ENCODE measurements at places on chromosomes 16 and 17.

GRCh38 chr17:38504216-38504615, 76.0 kb downstream of the ARHGAP23 start:
- DNase-seq = no peak

DNA sequence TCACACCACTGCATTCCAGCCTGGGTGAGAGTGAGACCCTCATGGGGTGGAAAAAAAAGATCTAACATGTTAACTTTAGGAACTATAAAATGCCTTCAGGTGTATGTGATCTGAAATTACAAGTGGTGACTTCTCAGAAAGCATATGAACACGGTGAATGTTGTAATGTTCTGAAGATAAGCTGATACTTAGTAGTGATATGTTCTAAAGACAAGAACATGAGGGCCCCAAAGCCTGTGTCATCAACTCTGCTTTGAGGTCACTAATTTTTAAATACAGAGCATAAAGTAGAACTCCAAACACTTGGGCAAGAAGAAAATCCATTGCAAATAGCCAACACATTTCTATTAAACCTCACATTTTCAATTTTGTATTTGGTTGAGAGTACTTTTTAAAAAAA, 2.6 kb upstream of the FBF1 start:
- DNase-seq = no peak

DNA sequence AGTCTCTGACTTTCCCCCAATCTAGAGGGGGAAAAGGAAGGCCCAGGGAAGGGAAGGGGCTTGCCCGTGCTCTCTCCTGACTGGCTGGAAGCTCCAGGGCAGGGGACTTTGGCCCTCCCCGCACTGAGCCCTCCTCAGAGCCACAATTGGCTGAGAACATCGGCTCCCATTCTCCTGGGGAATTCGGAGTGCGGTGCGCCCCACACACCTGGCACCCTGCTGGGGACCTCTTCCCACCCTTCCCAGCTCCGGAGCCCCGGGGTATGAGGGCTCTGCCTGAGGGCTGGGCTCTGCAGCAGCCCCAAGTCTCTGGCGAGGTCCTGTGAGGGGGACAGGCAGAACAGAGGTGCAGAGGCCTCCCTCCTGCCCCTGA, 36.0 kb downstream of the PIMREG start:
- DNase-seq = no peak

- no peak for DNase-seq
Measured at GRCh38 chr16:15970202-15970601, 20.8 kb downstream of the ABCC1 start.

DNA sequence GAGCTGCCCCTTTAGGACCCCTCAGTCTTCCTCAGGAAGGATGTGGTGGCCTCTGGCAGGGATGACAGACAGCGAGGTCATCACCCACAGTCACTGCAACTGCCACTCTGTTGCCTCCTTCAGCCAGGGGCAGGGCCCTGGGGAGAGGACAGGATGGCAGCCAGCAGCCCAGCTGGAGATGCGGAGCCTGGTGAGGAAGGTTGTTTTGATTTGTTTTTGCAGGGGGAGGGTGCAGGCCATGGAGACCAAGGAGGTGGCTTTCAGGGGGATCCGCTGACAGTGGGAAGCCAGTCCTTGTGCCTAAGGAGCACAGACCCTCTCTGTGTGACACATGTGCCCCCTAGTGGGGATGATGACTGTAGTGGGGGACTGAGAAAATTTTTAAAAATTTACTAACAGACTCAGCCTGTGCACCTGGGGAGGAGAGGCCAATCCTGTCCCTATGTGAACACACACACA, 7.4 kb downstream of the PRCD start:
- peak; percentile 85 for DNase-seq

GRCh38 chr17:5118219-5118618, 2.4 kb downstream of the USP6 start:
- no peak for DNase-seq

GRCh38 chr17:15441315-15441714, 26.1 kb downstream of the CDRT4 start:
- no peak for DNase-seq

- DNase-seq = peak; percentile 36
Measured at GRCh38 chr17:29401258-29401657, 11.1 kb downstream of the TAOK1 start.

DNA sequence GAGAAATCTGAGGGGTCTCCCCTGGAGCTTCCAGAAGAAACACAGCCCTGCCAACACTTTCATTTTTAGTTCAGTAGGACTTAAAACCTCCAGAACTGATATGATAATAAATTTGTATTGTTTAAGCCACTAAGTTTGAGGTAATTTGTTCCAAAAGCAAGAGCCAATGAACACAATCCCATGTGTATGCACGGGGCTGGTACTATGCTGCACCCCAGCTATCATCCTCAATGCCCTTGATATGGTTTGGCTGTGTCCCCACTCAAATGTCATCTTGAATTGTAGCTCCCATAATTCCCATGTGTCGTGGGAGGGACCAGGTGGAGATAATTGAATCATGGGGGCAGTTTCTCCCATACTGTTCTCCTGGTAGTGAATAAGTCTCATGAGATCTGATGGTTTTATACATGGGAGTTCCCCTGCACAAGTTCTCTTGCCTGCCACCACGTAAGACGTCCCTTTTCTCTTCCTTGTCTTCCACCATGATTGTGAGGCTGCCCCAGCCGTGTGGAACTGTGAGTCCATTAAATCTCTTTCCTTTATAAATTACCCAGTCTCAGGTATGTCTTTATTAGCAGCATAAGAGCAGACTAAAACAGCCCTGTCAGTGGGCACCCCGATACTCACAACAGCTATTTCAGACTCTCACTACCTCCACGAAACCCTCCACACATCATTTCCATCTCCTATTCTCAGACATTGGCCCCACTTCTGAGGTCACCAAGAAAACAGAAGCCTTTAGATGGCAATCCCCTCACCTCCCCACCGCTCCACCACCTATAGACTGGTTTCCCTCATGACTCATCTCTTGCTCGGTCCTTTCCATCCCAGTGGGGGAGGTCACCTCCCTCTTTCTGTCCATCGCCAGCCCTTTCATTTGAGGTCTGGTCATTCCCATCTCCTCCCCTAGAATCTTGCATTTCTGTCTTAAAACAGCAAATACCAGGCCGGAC, 8.9 kb upstream of the CACNG1 start:
- no peak for DNase-seq

DNA sequence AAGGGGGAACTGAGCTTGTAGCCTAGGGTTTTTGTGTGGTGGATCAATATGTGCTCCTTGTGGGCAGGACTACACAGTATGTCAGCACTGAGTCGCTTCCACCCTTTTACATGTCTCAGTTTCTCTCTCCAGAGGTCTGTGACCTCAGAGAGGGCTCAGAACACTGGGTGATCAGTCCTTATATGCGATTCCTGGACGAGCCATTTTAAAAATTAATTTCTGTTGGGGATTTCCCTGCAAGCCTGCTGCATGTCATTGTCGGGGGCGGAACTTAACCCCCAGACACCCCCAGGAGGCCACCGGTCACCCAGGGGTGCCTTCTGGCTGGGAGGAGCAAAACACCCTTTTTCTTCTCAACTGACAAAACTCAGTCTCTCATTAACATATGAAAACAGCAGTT, 14.1 kb downstream of the DHRS7B start:
- DNase-seq = no peak

DNA sequence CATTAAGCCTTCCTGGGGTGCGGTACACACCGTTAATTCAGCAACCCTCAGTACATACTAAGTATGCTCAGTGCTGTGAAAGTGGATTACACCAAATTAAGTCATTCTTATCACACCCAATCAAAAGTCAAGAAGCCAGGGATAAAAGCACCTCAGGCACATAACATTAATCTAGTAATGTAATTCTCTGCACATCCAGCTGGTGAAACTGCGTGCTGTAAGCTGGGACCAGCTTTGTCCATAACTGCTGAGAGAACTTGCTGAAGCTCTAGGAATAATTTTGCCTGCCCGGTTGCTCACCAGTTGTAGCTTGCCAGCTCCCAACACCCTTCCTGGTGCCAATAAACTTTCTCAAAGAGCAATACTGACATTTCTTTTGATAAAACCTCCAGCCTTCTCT, 44.9 kb downstream of the SLC47A1 start:
- DNase-seq = no peak

DNA sequence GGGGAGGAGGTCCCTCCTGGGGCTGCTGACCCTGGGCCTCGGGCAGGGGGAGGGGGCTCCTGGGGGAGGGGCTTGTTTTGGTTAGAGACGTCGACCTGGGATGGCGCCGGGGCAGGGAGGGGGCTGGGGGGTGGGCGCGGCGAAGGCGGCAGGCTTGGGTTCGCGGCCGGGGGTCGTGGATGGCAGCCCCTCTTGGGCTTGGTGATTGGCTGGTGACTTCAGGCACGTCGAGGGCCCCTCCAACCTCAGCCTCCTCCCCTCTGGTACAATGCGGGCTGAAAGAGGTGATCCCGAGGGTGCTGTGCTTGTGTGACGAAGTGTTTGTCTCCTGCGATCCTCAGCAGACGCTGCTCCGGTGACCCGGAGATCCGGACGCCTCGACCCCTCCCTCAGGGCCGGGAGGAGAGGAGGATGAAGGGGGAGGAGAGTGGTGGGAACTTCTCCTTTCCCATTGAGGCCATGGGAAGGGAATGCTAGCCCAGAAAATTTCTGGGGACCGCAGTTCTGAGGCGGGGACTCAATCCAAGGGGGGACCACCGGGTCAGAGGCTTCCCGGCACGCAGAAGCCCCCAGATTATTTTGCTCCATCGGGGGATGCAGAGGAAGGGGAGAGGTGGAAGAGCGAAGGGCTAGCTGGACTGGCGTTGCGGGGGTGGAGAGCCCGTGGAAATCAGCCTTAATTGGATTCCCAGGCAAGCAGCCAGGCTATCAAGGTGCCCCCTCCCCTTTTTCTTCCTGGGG, 43.9 kb downstream of the RAI1 start:
- no peak for DNase-seq

DNA sequence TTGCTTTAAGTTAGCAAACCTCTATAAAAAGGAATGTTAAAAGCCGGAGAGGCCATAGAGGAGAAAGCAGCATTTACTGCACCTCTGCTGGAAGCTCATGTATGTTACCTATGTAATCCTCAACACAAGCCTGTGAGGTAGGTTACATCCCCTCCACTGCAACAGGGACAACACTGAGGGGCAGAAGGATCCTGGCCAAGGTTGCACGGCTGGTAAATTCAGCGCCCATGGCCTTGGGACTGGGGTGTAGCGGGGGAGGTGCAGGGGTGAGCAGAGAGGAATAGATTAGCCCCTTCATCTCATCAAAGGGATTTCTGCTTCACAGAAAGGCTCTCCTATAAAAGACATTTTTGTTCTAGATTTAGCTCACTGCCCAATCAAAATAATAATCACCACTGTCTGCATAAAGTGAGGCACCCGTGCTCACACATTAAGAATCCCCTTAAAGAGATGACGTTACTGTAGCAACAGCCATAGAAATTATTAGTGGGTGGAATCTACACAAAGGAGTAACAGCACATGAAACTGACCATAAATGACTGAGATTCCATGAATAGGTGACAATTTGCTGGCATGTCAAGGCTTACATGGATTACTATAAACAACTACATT, 3.3 kb downstream of the ZCCHC14 start:
- no peak for DNase-seq

- DNase-seq = no peak
Measured at GRCh38 chr16:70804734-70805169, 3.8 kb upstream of the VAC14 start.

DNA sequence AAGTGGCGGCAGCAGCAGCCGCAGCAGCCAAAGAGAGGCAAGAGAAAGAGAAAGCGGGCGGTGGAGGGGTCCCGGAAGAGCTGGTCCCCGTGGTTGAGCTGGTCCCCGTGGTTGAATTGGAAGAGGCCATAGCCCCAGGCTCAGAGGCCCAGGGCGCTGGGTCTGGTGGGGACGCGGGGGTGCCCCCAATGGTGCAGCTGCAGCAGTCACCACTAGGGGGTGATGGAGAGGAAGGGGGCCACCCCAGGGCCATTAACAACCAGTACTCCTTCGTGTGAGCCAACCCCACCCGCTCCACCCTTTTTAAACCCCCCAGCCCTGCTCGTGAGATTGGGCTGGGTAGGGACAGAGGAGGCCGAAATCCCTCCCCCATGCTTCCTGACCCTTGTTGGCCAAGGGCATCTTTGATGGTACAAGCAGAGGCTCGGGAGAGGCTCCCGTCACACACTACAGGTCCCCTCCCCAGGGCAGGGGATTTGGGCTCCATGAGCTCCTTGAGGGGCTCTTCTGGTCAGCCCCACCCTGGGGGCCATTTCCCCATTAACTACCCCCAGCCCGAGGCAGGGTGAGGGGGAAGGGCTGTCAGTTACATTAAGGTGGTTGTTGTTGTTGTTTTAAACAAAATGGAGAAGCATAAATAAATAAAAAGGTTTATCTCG, 4.6 kb upstream of the ATP2A1 start:
- DNase-seq = peak; percentile 44

DNA sequence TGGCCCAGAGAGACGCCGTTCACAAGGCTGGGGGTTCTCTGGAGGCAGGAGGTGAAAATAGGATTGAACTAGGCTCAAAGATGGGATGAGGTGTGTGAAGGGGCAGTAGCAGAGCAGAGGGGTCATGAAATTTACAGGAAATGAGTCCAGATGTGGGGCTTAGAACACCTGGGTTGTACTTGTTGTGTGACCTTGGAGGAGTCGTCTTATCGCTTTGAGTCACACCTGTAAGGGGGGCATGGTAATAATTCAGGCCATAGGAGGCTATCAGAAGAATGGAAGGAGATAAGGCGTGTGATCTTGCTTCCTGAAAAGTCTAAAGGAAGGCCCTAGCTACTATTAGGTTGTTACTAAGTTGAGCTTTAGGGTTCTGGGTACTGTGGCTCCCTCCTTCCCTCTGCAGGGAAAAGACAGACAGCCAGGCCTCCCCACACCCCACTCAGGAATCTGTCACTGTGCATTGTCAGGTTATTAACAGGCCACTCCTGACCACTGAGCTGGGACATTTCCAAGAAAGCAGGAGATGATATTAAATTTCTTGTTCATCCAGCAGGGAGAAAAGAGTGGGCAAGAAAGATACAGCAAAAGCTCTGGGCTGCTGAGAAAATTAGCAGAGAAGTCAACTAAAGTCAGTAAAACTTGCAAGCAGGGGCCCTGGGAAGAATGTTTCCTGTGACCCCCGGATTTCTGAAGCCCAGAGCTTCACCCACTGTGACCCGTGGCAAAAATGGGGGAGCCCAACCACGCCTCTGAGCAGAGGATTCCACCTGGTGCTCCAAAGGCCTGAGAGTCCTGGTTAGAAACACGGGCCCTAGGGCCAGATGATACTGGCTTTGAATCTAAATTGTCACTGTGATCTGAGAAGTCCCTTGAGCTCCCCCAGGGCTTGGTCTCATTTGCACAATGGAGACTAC, 6.0 kb upstream of the CDC42EP4 start:
- no peak for DNase-seq

GRCh38 chr17:17236295-17237025, 508 bp downstream of the FLCN start:
- DNase-seq = no peak

GRCh38 chr17:50865868-50866260, 290 bp downstream of the TOB1 start:
- DNase-seq = no peak

DNA sequence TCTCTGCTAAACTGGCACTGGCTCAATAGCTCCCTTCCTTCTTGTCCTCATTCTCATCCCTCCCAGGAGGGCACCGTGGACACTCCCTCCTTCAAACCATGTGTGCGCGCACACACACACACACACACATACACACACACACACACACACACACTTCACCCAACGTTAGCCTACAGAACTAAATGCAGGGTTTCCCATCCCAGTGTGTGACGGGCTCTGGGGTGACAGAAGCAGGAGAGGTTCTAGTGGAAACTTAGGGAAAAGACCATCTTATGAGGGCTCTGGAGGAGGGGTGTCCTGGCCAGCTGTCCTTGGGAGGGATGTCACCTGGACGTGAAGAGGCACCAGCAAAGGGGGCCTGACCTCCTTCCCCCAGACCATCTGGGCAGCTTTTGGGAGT, 19.7 kb downstream of the OSBPL7 start:
- no peak for DNase-seq

- DNase-seq = no peak
Measured at GRCh38 chr16:6297666-6298410, 1034.8 kb upstream of the RBFOX1 start.
